Spinal cord (tissue), 10 donors: ENCODE measurements at places on chromosomes 4 and X.

- no peak for DNase-seq
Measured at GRCh38 chr4:113407409-113407808, 354.1 kb downstream of the CAMK2D start.

DNA sequence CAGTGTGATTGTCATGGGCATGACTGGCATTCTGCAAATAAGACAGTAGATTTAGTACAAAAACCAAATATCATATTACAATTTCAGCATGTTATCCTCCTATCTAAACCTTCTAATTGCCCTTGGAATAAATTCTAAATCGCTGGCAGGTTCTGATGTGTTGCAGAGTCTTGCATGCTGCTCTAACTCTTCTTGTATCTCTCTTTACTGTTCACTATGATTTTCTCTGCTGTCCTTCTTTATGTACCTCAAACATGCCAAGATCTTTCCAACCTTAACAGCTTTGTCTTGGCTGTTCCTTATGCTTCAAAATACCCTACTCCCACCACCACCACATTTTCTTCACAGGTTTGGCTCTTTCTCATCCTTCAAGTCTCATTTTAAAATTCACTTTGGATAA lies 43.0 kb upstream of the KCNIP4 start:
- DNase-seq: no peak

DNA sequence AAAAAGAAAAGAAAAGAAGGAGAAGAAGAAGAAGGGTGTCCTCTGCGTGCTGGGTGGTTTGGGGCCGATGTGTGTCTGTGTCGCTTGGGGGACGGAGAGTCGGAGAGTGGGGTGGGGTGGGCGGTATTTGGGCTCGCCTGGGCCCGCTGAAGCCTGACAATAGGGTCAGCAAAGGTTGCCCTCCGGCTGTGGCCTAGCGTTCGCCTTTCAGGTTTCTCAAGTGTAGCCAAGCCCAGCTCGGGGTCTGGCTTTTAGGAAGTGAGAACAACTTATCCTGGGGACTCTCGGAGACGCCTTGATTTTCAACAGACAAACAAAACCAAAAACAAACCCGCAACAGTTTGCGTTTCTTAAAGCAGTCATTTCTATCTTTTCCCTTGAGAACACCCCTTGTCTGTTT lies 4.1 kb upstream of the SOX3 start:
- DNase-seq: no peak

- no peak for DNase-seq
Measured at GRCh38 chrX:20967725-20968124, 406.5 kb upstream of the CNKSR2 start.

GRCh38 chr4:118026806-118027205 lies 7.5 kb upstream of the NDST3 start:
- no peak for DNase-seq

DNA sequence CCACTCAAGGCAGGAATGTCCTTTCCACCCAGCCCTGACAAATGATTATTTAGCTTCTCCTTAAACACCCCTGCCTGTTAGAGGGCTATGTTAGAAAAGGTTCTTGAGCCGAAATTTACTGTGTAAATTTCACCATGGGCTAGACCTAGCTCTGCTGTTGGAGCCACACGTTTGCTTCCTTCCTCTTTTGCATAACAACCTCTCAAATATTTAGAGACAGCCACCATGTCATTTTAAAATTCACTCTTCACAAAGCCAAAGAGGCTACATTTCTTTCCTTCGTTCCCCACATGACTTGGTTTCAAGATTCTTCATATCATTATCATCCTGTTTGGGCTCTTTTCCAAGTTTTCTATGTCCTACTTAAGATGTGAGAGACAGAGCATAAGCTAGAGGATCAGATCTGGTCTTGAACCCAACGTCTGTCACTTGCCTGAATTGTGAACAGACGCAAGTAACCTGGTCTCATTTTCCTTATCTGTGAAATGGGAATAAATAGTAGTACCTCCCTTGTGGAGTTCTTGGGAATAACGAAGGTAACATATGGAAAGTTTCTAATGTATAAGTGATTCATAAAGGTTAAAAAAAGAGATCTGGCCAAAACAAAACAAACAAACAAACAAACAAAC lies 6.7 kb downstream of the DOCK11 start:
- no peak for DNase-seq

- DNase-seq: no peak
Measured at GRCh38 chrX:17544821-17545220, 169.8 kb downstream of the NHS start.

GRCh38 chr4:4269331-4269731 lies 20.6 kb downstream of the LYAR start:
- no peak for DNase-seq

DNA sequence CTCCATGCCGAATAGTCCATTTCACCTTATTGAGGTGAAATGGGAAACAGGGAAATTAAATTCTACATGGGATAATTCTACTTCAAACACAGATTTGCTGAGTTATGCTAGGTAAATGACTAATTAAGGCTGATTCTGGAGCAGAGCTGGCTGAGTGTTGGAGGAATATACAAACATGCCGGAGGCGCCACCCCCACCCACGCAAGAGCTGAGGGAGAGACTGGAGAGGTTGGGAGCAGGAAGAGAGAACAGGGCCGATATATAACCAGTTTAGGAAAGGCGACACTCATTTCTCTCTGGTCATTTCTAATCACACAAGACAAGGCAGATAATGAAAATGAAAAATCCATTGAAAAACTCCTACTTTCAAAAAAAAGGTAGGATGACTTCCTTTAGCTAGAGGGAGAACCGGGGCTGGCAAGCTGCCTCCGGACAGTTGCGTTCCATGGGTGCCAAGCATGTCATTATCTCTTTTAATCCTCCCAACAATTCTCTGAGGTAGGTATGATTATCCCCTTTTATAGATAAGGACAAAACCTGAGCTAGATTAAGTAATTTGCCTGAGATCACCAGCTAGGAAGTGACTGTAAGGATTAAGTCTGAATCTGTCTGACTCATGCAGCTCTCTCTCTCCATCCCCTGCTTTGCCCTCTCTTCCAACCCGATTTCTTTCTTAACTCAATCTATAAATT lies 27.6 kb upstream of the CFAP299 start:
- DNase-seq: no peak

GRCh38 chr4:52199574-52200338 lies 148.7 kb downstream of the SPATA18 start:
- DNase-seq: no peak

- DNase-seq: no peak
Measured at GRCh38 chr4:189548484-189549125, 392.1 kb upstream of the FRG1 start.

DNA sequence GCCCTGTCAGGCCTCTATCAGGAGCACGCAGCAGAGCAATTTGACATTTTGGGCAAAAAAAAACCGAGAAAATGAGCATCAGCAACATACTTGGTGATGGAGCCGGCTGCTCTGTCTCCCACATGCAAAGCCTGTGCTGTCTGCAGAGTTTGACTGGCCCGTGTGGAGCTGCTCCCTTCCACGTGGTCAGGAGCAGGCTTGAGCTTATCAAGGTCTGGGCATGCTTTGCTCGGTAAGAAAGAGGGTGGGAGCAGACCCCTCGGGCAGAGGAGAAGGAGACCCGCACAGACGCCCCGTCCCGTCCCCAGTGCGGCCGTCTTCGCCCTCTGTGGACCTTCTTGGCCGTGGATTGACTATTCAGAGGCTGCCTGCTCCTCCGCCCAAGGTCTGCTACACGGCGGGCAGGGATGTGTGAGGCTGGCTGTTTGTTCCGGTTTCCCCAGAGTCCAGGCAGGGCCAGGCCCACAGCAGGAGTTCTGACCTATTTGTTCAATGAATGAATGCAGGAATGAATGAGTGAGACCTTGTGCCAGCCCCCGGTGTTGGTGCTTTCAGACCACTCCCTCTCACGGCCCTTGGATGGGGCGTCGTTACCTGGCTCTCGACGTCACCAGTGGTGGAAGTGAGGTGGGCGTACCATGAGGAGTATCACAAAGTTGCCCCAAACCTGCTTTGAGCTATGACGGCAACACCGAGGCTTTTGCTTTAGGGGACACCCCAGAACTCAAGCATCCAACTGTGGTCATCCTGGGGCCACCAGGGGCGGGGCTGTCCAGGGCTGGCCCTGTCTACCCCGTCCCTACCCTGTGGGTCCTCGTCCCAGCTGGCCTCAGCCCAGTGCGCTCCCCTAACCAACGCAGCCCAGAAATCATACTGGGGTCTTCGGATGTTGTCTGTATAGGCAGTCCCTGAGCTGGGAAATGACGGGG lies 54.7 kb upstream of the ADRA2C start:
- DNase-seq: no peak

DNA sequence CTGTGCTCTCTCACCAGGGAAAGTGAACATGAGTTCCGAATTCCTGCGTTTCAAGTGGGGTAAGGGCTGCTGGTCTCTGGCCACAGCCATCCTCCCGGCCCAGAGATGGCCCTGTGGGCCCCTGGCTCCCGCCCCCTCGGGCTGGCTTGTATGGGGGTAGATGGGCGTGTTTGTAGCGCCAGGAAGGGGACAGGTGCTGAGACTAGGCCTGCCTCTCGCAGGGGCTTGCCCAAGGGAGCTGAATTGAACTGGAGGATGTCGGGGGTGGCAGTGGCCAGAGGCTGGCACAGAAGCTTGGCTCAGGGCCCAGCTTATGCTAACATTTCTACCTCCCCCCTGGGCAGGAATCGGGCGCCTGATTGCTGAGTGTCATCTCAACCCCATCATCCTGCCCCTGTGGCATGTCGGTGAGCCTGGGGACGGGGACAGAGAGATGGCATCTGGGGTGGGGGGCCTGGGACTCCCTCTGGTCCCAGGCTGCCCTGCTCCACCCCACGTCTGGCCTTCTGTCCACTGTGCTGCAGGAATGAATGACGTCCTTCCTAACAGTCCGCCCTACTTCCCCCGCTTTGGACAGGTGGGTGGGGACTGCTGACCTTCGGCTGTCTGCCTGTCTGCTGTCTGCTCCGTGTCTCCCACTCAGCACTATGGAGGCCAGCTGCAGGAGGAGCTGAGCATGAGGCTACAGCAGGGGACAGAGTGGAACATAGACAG lies 8.5 kb downstream of the TAFAZZIN start:
- DNase-seq: no peak

GRCh38 chrX:150436195-150436594 lies 73.1 kb downstream of the MAMLD1 start:
- DNase-seq: no peak

DNA sequence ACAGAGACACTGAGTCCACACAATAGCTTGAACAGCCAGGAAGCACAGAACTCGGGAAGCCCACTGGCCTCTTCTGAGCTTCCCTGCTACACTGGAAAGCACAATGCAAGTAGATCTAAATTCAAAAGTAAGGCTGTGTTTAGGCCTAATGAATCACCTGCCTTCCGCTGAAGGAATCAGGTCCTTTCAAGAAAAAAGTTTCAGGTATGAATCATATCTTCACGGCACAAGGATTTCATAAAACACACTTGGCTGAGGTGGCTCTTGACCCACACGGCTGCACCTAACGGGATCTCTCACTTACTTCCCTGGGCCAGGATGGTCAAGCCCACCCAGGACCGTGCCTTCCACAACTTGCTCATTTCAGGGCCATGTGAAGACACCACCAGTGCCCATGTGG lies 59.3 kb downstream of the IRF2 start:
- no peak for DNase-seq

- peak; percentile 30 for DNase-seq
Measured at GRCh38 chr4:74038086-74038424, 434 bp downstream of the CXCL3 start.

DNA sequence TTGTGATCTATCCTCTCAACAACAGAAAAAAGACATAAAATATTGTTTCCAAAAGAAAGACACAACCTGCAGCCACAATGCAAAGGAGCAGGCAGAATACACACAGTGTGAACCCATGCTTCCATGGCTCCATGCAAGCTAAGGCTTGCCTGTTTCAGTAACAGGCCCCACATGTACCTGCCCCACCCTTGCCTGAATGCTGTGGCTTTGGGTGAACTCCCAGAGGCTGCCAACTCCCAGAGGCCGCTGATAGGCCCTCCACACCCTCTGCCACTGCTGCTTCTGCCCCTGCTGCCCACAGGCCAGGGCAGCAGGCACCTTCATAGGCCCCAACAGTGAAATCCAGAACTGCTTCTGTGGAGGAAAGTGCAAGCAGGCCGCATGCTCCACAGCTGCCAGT lies 313.9 kb downstream of the CHIC1 start:
- DNase-seq: no peak

GRCh38 chrX:55005256-55005655 lies 5.1 kb downstream of the APEX2 start:
- no peak for DNase-seq

DNA sequence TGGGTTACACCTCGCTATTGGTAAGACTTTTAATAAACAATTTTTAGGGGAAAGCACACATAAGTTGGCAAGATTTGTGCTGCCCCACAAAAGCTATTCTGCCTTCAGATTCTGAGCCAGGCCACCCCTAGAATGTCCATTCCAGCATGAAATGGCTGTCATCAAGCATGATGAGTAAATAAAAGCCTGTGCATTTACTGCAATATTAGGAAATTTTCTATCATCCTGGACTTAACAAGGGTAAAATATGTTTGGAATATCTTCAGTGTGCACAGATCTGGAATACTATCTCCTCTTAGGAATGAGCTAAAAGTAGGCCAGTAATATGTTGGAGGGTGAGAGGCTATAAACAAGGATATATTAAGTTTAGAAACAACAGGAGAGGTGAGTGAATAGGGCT lies 510.9 kb downstream of the ANKRD50 start:
- DNase-seq: no peak

DNA sequence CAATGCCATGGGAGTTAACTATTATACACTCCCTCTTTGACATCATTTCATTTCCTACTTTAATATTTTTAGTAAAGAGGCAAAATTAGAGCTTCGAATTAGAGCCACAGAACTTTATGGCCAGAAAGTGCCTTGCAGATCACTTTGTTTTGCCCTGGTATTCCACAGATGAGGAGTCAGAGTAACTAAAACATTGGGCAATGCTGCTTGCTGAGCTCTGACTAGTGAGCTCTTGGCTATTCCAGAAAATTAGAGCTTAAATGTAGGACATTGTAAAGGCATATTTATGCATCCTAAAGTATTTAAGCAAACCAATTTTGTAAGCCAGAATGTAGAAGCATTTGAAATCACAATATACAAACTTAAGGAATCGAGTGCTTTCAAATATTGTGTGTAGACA lies 6.3 kb upstream of the ZNF827 start:
- no peak for DNase-seq

- DNase-seq: no peak
Measured at GRCh38 chrX:3715921-3716320, 2.5 kb upstream of the PRKX start.

- no peak for DNase-seq
Measured at GRCh38 chrX:108590496-108590895, 145.9 kb downstream of the IRS4 start.

- no peak for DNase-seq
Measured at GRCh38 chrX:69121321-69122000, 43.8 kb downstream of the PJA1 start.

- no peak for DNase-seq
Measured at GRCh38 chr4:52984462-52984881, 122.4 kb downstream of the RASL11B start.
